Esophagus squamous epithelium (tissue), 5 donors: ENCODE measurements at places on chromosomes 7 and 10.

- no peak for DNase-seq
These were observed 252.0 kb downstream of the PTEN start for GRCh38 chr10:88115407-88115806.

- no peak for DNase-seq
These were observed 87.3 kb downstream of the C10orf105 start for GRCh38 chr10:71632200-71632820.

DNA sequence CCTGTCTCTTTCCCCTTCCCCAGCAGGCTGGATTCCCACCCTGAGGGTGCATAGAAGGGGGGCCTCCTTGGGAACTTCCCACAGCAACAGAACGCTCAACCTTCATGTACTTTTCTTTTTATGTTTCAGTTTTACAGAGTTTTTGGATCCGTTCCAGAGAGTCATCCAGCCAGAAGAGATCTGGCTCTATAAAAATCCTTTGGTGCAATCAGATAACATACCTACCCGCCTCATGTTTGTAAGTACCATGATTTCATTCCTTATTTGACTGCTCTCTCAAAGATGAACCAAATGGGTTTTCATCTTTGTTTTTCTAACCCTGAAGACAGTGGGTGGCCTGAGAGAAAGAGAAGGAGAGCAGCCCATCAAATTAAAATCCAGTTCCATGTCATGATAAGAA, 46.7 kb downstream of the PLPP4 start:
- no peak for DNase-seq

DNA sequence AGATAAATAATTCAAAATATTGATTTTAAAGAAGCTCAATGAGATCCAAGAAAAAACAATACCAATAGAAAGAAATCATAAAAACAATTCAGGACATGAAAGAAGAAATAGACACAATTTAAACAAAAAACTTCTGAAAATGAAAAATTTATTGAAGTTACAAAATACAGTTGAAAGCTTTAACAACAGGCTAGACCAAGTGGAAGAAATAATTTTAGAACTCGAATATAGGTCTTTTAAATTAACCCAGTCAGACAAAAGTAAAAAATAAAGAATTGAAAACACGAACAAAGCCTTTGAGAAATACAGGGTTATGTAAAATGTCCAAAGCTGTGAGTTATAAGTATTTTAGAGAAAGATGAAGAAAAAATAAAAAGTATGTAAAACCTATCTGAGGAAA, 152.4 kb upstream of the SMIM30 start:
- DNase-seq: no peak

- no peak for DNase-seq
These were observed 2.2 kb upstream of the GTF2I start for GRCh38 chr7:74655324-74655723.

DNA sequence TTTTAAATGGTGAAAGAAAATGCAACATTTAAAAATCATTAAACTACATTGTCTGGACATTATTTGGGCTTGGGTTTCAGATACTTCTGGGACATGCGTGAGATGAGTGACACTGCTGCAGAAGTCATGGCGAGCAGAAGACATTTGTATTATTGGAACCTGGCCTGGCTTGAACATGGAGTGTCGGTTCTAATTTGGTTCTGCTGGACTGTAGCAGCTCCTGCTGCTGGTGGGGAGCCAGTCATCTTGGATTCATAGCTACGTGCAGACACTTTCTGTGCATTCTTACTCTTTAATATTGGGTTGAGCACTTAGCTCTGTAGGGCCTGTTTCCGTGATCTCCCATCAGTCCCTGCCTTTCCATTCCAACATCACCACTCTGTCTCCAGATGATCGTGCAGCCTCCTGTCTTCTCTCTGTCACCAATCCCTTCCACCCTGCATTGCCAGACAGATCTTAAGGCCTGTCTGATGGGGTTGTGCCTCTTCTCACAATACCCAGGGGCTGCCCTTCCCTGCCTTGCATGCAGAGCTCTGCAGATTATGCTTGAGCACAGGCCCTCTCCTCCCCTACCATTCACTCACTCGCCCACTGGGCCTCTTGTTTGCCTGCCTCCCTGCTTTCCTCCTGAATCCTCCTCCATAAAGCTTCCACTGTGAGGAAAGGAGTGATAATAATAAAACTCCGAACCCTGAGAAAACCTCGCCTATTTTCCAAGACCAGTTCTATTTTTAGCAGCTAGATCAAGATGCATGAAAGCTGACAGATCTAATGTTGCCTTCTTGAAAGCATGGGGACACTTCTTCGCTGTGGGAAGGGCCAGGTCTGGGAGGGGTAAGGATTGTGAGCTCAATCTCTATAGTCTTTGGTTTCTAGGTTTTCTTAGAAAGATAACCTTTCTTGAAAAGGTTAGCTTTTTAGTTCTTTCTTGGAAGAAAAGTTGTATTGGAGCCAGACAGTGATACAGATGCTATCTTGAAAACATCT, 32.9 kb downstream of the CELF2 start:
- no peak for DNase-seq

GRCh38 chr10:14623931-14624330, 150.8 kb downstream of the FAM107B start:
- no peak for DNase-seq

- DNase-seq: no peak
These were observed 331.9 kb upstream of the LRRN3 start for GRCh38 chr7:110759069-110759468.
